ENCODE measurements at places on chromosomes 6 and 20.

DNA sequence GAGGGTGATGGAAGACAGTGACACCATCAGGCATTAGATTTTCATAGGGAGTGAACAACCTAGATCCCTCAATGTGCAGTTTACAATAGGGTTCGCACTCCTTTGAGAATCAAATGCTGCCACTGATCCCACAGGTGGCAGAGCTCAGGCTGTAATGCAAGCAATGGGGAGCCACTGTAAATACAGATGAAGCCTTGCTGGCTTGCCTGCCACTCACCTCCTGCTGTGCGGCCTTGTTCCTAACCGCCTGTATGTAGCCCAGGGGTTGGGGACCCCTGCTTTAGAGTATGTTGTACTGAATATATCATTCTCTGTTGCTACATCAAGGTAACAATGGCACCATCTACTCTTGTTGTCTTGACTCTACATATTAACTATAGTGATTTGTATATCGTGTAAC is 37.1 kb downstream of the TPD52L1 start:
- DNase-seq: no peak

GRCh38 chr6:42271834-42272805 is 54.5 kb upstream of the MRPS10 start:
- no peak for DNase-seq

- DNase-seq: no peak
Observed at GRCh38 chr6:52664991-52665686, 5.8 kb upstream of the TMEM14A start.

DNA sequence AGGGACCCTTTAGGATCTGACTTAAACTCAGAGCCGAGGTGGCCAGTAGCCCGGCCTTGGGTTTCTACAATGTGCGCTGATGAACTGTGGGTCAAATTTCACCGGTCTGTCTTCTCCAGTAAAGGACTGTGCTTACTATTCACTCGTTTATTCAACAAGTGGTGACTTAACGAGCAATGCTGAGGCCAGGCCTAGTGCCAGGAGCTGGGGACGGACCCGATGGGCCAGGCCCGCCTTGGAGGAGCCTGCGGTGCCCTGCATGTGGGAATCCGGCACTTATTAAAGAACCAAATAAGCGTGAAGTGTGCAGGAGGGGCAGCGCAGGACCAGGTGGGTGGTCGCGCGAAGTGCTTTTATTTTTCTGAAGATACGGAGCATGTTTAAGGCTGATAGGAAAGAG is 24.0 kb downstream of the CTCFL start:
- DNase-seq: peak; percentile 19

DNA sequence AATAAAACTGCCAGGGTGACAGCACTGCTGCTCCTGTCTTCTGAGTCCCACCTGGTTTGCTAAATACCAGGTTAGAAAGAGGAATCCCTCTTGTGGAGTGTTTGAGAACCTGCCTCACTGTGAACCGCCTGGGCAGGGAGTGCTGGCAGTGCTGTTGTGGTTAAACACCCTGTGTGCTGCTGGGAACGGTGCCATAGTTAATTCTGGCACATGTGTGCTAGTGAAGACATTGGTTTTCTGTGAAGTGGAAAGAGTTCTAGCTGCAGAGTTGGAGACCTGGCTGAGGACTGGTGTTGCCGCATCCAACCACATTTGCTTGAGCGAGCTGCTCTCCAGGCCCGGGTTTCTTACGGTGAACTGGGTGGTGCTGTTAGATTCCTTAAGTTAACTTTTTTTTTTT is 72.7 kb downstream of the IGF2R start:
- peak; percentile 76 for DNase-seq

- DNase-seq: no peak
Observed at GRCh38 chr6:3371222-3371949, 85.5 kb downstream of the SLC22A23 start.

DNA sequence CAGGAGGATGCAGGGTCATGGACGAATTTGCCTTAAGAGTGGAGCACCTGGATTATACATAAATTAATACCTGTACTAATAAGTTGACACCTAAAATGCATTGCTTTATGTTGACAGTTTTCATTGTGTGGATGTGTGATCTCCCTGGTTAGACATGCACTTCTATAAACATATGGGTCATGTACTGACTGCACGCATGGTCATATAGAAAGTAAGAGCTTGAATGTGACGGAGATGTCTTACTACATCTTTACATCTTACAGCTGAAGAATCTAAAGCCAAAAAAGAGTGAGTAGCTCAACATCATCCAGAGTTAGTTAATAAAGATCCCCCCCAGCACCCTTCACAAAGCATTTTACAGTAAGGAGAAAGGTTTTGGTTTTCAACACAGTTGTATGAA is 408.4 kb upstream of the JARID2 start:
- DNase-seq: no peak

DNA sequence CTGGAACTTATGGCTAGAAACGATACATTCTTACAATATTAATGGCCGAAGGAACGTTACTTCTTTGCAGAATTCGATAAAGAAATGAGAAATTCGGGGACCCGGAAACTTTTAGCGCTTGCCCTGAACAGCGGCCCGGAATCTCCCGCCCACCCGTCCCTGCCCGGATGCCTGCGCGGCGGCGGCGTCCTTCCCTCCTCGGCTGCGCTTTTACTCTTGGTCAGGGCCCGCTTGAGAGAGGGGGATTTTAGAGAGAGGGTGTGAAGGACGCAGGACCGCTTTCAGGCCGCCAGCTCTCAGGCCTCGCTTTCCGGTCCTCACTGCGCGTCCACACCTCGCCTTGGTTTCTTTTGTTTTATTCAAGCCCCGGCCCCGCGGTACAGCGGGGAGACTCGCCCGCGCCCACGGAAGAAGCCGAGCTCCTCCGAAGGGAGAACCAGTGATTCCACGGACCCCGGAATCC is 243.7 kb downstream of the ARID1B start:
- DNase-seq: peak; percentile 68

DNA sequence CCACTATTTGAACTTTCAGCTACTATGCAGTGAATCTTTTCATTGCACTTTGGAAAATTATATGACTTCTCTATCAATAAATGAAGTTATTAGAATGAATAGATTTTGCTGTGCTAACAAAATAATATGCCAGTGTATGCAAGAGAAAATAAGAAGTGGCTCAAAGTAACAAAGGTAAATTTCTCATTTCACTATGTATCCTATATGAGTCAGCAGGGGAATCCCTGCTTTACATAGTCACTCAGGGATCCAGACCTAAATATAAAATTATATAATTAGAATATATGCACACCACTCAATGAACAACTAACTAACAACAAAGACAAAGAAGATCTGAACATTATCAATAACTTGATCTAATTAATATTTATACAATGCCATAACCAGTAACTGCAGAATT is 390.8 kb upstream of the IRAK1BP1 start:
- no peak for DNase-seq

- DNase-seq: peak; percentile 97
Observed at GRCh38 chr6:112237595-112237994, 16.8 kb downstream of the LAMA4 start.

DNA sequence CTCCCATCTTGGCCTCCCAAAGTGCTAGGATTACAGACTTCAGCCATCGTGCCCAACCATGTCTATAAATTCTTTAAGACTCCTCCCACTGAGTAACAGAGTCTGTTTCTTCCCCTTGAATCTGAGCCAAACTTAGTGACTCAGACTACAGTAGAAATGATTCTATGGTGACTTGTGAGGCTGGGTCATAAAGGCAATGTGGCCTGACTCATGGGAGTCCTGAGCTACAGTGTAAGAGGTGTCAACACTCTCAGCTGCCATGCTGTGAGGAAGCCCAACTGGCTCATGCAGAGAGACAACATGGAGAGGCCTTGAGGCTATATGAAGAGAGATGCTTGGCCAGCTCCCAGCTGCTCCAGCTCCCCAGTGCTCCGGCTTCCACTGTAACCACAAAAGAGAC is 5.2 kb upstream of the NRSN2 start:
- DNase-seq: peak; percentile 86

DNA sequence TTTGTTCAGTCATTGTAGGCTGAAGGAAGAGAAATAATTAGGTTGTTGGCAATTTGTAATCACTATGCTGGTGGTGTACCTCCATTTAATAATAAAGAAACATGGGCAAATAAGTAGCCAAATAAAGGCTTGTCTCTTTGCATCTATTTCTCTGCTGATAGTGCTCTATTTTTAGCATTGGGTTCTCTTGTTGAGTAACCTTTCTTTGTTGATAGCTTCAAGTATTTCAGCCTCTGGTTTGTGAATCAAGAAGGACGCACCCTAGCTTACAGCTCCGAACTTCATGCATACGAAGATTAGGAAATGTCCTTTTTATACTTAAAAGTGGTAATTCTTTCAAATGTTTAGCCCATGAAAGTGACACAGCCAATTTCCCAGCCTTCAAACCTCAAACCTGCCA is 2.6 kb downstream of the PPP1R14C start:
- DNase-seq: no peak

- no peak for DNase-seq
Observed at GRCh38 chr20:51389543-51390264, 152.8 kb downstream of the NFATC2 start.

- DNase-seq: no peak
Observed at GRCh38 chr20:63705232-63706026, 2.3 kb downstream of the ARFRP1 start.

- DNase-seq: no peak
Observed at GRCh38 chr6:142313284-142313683, 11.5 kb downstream of the ADGRG6 start.
